Activated CD8-positive, alpha-beta memory T cell treated with anti-CD3 and anti-CD28 coated beads, Interleukin-2, amount 50 U/mL, for 4 hours (primary cell): ENCODE measurements at places on chromosomes 5 and 9.
A peak's percentile ranks its signal among the peaks of the same experiment; 100 is the strongest.

DNA sequence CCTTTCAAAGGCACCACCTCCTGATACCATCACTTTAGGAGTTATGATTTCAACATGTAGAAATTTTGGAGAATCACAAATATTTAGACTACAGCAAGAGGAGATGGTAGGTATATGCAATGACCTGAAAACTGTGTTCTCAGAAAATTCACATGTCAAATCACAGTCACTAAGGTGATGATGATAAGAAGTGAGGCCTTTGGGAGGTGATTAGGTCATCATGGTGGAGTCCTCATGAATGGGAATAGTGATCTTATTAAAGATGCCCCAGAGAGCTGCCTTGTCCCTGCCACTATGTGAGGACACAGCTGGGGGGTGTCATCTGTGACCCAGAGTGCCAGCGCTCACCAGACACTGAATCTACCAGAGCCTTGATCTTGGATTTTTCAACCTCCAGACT is 513.5 kb upstream of the TUSC1 start:
- no peak for DNase-seq

GRCh38 chr5:55427157-55427556 is 107.6 kb downstream of the PLPP1 start:
- DNase-seq: no peak

DNA sequence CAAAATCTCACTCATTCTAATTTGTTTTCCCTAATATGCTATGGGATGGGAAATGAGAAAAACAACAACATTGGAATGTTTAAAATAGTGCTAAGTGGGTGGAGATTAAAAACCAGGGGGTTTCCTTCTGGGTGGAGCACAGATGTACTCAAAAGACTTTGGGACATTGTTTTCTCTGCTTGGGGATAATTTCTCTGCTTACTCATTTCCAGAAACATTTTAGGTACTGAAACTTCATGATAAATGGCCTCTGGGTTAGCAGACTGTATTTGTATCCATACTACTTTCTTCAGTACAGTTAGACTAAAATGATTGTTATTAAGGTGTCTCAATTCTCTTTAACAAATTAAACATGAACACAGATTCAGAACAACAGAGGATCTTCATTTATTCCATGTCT is 17.4 kb downstream of the ELOVL7 start:
- DNase-seq: no peak

DNA sequence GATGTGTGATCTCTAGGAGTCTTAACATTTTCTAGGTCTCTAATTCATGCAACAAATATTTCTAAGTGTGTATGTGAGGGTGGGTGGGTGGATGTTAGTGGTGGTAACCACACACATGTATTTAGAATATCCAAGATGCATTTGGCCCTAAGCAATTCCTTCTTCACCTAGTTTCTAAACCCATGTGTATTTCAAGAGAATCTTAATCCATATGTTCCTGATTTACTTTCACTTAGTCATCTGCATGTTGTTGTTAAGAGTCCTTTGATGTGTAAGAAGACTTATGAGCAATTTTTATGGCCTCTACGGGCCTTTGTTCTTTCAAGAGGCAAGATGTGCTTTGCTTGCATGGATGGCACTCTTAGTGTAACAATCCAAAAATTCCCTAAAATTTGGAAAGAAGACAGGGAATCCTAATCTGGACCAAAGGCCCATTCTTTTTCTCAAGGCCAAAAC is 282.6 kb downstream of the SPATA31D1 start:
- no peak for DNase-seq

GRCh38 chr9:81053298-81054025 is 635.9 kb downstream of the TLE1 start:
- DNase-seq: no peak

DNA sequence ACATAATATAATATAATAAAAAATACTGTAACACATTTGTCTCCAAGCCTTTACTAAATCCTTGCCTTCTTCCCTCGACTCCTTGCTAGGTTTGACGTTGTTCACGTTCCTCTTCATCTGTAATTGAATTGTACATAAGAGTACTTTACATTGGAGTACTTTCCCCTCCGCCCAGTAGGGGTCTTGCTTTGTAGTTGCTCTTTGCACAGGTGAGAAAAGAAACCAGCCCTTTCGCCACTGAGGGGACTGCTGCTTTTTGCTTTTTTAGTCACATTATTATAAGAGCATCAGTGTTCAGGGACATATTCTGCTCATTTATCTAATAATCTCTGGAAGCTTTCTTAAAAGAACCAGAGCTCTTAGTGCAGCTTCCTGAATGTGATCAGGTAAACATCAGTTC is 115.0 kb downstream of the CETN3 start:
- DNase-seq: no peak

- no peak for DNase-seq
These were observed 18.3 kb upstream of the NEK6 start for GRCh38 chr9:124239249-124240073.

DNA sequence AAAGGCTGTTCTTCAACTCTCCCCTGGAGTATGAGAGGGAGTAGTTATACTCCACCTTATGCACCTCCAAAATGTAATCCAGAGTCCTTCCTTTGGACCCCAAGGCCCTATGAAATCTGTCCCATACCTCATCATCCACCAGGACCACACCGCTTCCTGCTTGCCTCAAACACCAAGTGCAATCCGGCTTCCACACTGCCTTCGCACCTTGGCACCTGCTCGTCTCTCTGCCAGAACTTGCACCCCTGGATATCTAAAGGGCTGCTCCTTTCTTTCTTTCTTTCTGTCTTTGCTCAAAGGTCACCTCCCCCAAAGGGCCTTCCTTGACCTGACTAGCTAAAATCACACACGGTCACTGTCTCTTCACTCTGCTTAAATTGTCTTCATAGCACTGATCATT is 63.9 kb upstream of the SHB start:
- no peak for DNase-seq

DNA sequence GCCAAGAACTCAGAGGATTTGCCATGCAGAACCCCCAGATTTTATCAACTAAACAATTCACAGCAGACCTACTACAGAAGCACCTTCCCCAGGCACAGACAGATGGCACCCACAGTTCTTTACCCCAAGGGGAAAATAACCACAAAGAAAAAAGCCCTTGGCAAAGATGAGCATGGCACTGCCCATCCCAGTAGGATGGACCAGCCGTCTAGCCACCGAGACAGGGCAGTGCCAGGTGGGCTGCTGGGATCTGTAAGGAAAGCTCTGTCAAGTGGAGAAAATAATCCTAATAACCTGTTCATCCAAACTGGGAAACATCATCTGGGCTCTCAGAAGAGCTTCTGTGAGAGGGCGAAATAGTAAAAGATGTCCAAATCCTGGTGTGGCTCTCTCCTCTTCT is 130.0 kb downstream of the COL23A1 start:
- no peak for DNase-seq

DNA sequence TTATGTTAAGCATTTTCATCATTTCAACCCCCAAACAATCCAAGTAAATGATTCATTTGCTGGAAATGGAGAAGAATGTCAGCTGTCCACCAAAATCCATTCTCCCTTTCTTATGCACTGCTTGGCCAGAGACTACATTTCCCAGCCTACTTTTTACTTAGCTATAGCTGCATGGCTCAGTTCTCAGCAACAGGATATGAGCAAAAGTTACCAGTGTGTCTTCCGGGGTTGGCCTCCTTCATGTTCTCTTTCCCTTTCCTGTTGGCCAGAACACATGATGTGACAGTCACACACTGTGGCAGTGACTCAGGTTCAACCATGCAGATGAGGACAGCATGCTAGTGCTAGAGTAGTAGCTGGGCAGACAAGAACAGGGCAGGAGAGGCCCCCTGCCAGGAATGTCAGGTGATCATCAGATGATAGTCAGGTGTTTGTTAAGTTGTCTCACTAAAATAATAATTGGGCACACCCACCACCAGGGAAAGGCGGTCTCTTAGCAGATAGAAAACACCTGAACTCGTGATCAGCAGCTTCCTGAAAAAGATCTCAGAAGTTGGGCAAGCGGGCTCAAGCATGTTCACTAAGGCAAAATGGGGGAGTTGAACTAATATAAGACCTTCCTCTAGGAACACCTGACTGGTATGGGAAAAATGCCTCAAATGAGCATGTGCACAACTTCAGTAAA is 12.2 kb downstream of the GPR150 start:
- peak; percentile 56 for DNase-seq

DNA sequence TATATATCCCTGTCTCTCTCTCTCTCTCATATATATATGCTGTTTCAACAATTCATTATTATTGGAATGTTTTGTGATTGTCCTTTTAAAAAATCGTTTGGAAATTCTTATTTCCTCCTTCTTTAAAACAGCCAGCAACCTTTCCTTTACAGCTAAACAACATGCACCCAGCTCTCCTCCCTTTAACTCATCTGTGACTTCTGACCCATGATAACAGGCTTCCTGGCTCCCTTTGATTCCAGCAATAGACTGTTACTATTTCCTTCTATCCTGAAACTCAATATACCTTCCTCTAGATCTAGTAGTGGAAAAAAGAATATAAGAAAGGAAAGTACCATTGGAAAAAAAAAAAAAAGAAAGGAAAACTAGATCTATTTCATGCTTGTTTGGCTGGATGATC is 254.7 kb upstream of the RGMB start:
- no peak for DNase-seq

DNA sequence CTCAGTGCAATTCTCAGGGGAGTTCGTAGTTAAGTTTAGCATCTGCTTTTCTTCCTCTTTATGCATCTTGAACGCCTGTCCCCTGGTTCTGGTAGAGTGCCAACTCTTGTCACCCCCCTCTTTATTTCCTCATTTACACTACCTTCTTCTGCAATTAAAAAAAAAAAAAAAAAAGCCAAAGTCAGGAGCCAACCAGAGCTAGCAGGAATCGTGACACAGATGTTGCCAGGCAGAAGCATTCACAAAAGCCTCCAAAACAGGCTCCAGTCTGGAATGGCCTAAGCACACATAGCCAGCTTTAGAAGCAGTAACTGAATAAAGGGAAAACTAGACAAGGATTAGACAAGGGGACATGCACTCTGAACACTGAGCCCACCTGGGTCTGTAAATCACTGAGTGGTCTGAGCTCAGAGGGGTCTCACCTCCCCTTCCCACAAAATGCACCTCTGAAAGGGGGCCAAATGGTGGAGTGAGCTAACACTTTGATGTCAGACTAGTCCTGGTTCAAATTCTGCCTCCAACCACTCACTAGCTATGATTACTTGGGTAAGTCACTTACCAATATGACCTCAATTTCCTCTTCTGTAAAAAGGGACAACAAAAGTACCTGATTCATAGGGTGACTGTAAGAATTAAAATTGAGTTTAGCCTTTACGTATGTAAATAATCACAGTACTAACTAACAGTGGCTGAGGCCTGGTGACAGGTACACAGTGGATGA is 2.0 kb downstream of the CD74 start:
- DNase-seq: peak; percentile 48

DNA sequence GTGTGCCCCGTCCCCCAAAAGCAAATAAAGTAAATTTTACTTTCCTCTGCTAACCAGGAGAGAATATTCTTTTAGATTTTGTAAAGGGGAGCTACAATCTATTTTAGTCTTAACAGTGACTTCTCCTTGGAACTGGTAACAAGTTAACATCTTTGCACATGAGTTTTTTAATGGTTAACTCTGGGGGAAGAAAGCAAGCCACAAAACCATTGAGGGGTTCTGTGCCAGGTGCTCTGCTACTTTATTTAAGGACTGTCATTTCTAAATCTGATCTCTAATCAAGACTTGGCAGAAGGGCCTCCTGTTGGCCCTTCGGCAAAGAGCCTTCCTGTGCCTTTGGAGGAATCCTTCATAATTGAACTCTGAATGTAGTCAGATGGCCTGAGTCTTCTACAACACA is 153.4 kb downstream of the SLC12A2 start:
- no peak for DNase-seq

- DNase-seq: no peak
These were observed 4.7 kb upstream of the COL27A1 start for GRCh38 chr9:114150608-114151007.

GRCh38 chr5:125002727-125003598 is 256.5 kb upstream of the ZNF608 start:
- DNase-seq: no peak

- DNase-seq: no peak
These were observed 76.8 kb upstream of the OTULINL start for GRCh38 chr5:14504816-14505215.

- no peak for DNase-seq
These were observed 184.0 kb downstream of the SPOCK1 start for GRCh38 chr5:137315109-137315508.

DNA sequence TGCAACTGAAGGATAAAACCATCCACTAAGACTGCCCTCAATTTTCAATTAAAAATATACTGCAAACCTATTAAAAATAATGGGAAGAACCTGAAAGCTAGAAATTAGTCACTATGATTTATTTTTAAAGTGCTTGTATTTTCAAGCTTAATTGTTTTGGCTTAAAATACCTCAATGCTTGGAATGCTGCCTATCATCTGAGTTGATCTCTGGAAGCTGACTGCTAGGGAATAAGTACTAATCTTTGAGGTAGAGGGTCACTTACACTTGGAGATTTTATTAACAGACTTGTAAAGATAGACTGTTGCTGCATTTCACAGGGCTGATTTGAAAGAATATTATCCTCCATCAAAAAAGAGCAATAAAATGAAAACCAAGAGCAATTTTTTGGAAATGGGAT is 6.2 kb downstream of the PCSK1 start:
- DNase-seq: no peak

GRCh38 chr9:95852059-95853032 is 23.1 kb upstream of the ERCC6L2 start:
- DNase-seq: no peak

- no peak for DNase-seq
These were observed 77.5 kb upstream of the C6 start for GRCh38 chr5:41290810-41291209.

- no peak for DNase-seq
These were observed 15.2 kb upstream of the TNIP1 start for GRCh38 chr5:151096001-151096373.

DNA sequence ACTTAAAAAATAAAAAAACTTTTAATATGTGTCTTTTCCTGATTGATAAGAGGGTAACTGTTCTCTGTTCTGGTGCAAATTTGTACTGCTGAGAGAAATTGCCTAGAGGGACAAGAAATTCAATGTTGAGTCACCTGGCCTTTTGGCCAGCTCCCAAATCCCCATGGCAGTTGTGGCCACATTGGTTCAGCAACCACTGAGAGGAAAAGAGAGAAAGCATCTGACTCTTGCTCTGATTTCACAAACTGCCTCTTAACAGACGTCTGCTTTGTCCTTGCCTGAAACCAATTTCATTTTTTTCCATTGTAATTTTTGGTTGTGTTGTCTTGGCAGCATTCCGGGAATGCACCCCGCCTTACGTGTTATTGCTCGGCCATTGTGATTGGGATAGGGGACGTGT is 42.4 kb downstream of the NTRK2 start:
- DNase-seq: no peak

- no peak for DNase-seq
These were observed 317.0 kb downstream of the ICE1 start for GRCh38 chr5:5739490-5739945.
